NCI-H1092 (cell line): ENCODE measurements at places on chromosomes 2 and 18.
A peak's percentile ranks its signal among the peaks of the same experiment; 100 is the strongest.

DNA sequence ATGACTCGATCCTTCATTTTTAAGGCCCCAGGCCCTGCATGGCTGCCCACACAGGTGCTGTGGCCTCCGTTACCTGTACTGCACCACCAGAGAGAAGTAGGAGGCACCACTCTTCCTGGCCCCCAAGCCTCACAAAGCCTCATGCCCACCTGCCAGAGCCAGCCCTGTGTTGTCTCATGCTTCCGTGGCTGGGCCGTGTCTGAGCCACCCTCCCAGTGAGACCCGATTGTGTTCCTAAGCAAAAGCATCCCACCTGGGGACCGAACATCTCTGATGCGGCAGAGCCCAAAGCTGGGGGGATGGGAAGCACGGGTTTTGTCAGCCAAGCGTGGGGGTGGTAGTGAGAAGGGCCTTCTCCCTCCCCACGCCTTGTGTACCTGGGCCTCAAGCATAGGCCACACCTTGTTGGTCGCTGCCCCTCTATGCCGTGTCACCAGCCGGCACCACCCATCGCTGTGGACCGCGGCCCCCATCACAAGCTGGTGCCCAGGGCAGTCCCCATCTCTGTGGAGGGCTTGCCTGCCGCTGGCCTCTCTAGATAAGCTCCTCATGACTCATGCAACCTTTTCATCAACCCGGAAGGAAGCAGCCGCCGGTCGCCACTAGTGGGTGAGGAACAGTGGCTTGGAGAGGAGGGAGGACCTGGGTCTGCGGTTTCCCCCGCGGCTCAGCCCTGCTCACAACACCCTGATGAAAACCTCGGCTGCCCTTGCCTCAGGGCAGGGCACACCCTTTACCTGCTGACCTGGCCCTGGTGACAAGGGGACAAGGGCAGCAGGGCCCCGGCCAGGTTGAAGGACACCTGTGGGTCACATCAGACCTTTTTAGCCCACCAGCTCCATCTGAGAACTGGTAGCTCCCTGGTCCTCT is 2.7 kb upstream of the RNPEPL1 start:
- no peak for DNase-seq

DNA sequence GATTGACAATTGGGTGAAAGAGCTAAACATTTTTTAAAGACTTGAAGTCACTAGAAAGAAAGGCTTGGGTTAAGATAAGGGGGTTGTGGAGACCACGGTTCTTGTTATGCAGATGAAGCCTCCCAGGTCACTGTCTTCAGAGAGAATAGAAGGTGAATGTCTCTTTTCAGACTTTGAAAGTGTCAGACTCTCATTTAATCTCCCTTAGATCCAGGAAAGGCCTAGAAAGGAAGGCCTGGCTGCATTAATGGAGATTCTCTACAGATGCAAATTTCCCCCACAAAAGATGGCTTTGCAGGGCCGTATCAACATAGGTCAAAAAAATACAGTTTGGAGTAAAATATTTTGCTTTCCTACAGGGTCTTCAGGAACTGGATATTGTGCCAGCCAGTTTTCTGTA is 193.9 kb downstream of the RTP5 start:
- DNase-seq = no peak

GRCh38 chr2:47267711-47268086 is 112.6 kb upstream of the STPG4 start:
- DNase-seq = no peak

DNA sequence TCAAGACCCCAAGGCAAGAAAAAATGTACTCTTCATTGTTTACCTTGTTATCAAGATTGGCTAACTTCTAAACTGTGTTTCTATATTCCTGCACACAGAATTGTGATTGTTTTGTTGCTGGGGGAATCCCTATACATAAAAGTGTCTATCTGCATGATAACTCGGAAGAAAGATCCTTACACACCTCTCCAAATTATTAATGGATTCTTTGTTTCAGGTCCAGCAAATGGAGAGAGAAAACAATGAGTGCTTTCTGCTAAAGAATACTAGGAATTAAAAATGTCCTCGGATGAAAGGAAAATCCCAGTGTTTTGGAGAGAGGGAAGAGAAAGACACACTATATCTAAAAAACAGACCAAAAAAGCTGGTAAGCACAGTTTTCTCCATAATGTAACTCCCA is 6.2 kb upstream of the DAPL1 start:
- no peak for DNase-seq

GRCh38 chr2:65021709-65022108 is 32.5 kb downstream of the SLC1A4 start:
- no peak for DNase-seq

DNA sequence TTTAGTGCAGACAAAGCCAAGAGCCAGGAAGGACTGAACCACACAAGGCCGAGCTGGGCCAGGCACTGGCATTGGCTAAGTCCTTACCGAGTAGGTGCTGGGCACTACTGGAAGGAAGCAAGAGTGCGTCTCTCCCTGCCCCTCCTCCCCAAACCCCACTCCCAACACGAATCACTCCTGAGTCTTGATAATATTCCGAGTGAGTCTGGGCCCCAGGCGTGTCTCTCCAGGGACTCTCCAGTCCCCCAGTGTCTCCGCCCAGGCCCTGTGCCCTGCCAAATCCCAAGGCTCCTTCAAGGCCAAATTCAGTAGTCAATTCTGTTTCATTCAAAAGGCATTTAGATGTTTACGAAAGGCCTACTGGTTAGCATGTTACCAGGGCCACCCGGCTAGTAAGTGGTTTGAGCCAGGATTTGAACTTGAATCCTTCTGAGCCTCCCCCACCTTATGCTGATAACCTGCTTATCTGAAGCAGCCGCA is 82.8 kb downstream of the GLI2 start:
- no peak for DNase-seq

DNA sequence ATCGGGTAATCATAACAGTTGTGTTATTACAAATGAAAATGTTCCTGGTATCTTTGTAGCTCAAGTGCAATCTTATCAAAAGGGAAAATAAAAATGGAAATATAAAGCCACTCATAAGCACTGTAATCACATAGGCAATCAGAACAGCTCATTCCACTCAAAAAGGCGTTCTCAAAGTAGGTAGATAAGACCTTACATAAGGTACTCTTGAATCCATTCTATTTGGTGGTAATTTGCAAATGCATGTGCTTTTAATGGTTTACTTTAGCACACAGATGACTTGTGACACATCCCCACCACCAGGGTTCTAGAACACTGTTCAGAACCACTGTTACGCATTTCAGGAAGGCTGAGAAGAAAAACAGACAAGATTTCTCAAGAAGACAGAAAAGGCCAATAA is 86.7 kb upstream of the NARS1 start:
- no peak for DNase-seq

DNA sequence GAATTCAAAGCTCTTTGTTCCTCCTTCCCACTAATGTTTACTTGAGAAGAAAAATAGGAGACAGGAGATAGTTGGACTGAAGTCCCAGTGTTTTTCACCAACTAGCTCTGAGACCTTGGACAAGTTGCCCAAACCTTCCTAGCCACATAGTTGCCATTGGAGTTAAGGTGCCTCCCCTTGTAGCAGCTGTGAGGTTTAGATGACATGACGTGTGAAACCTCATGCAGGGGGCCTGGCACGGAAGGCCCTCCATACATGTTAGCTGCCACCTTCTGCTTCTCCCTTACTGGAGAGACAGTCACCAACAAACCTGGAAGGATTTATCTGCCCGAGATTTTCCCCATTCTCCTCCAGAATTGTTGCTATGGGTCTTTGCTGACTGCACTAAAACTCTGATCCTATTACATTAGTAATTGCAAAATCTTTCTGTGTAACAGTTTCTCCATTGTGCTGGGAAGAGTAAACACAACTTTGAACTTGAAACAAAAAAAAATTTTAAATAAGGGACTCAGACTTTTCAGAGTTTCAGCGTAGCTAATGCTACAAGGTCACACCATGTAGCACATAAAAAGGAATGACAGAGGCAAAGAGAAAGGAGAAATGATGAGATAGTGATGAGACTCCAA is 23.8 kb upstream of the CABYR start:
- no peak for DNase-seq

DNA sequence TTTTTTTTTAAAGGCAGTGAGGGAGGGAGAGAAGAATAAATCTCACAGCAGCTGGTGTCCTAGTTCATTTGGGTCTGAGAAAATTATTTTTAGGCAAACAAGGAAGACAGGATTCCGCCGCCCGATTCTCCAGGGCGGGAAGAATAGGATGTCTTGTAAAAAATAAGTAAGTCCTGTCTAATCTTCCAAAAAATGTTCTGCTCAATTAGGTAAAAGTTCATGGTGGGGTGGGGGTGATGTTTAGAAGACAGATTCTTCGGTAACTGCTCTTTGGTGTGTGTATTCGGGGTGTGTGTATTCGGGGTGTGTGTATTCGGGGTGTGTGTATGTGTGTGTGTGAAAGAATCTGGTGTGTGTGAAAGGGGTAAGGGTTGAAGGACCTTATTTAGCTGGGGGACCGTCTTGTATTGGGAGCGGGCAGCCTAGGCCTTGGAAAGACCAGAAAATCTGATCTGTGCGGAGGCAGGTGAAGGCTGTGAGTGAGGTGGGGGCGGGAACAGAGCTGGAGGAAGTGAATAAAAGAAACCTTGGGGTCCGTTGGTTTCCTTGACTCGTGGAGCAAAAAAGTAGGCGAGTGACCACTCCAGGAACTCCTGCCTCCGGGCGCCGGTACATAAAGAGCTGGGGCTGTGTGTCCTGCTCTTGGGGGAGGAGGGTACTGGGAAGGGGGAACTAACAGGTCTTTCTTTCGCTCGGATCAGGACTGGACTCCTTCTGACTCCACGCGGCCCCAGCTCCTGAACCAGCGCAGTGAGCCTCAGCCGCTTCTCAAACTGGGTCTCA is 4.4 kb upstream of the PAX3 start:
- DNase-seq = no peak

DNA sequence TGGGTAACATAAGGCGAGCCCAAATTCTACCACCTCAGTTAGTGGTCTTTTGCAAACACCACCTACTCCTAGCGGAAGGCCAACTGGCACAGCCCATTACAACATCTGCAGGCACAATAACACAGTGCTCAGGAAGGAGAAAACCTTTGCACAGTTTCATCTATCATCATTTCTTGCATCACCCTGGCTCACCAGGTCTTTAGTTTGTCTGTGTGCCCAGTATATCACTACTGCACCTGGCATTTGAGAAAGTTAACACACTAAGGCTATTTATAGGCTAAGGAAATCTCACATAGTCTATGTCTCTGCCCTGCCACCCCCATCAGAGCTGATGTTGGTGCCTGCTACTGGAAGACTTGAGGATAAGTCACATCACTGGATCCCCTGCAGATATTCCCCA is 484.0 kb downstream of the SATB2 start:
- DNase-seq = no peak

- no peak for DNase-seq
Observed at GRCh38 chr2:233430081-233430480, 75.8 kb downstream of the DGKD start.

- no peak for DNase-seq
Observed at GRCh38 chr2:23713351-23713750, 213.6 kb downstream of the ATAD2B start.

GRCh38 chr2:210128961-210129360 is 42.2 kb downstream of the KANSL1L start:
- DNase-seq = no peak

GRCh38 chr2:68909793-68910674 is 38.8 kb upstream of the BMP10 start:
- peak; percentile 54 for DNase-seq

DNA sequence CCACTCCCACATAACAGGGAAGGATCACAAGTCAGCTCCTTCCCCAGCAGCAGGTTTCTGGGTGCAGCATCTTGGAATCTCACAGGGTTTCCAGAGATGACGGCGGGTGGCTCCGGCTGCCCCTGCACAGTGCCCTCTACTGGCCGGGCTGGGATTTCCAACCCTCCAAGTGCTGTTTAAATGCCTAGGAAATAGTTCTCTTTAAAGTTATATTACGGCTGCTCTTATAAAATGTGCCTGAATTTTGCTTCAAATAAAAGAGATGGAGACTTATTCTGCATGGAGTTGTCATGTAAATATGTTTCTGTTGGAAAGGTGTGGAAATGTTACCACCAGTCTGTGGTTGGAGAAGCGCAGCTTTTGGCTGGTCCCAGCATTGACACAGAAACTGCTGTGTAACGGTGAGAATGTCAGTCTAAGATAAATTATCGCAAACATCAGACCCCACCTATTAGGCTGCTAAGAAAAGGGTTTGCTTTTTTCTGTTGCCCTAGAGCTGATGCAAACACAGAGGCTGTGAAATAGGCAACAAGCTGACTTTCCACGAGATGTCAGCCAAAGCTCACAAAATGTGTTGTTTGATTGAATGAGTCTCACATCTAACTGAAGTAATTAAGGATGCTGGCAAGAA is 3.3 kb upstream of the HJURP start:
- no peak for DNase-seq

GRCh38 chr2:72149556-72150156 is 2.0 kb upstream of the CYP26B1 start:
- DNase-seq = no peak

GRCh38 chr2:151338115-151338514 is 19.3 kb upstream of the TNFAIP6 start:
- no peak for DNase-seq

- no peak for DNase-seq
Observed at GRCh38 chr2:128441341-128442052, 122.8 kb upstream of the HS6ST1 start.

GRCh38 chr2:1091895-1092585 is 141.4 kb downstream of the SNTG2 start:
- DNase-seq = no peak

- DNase-seq = no peak
Observed at GRCh38 chr2:143815082-143815481, 685.9 kb downstream of the ARHGAP15 start.

GRCh38 chr2:204027091-204027490 is 90.5 kb downstream of the ICOS start:
- DNase-seq = no peak

GRCh38 chr2:235877275-235877802 is 290.8 kb downstream of the GBX2 start:
- DNase-seq = no peak

DNA sequence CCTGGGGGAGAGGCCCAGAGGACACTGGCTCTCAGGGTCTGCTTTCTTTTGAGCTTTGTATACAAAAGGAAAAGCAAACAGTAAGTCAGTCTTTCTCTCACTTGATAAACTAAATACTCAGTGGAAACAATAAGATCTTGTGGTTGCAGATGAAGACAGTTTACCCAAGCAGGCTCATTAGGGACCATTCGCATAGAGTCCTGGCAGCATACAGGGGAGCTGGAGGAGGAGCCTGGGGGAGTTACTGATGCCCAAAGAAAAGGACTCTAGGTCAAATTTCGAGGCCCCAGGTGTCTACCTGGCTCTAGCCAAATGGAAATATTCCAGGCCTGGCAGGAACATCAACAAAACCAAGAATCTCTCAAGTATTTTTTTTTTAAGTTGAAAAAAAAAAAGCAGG is 225.3 kb downstream of the CNTNAP5 start:
- no peak for DNase-seq
